ENCODE measurements at places on chromosomes 12 and 14.
A peak's percentile ranks its signal among the peaks of the same experiment; 100 is the strongest.

GRCh38 chr14:24475261-24475660, 32.7 kb upstream of the SDR39U1 start:
- DNase-seq, result no peak

GRCh38 chr14:56561606-56562005, 18.0 kb upstream of the TMEM260 start:
- DNase-seq, result no peak

DNA sequence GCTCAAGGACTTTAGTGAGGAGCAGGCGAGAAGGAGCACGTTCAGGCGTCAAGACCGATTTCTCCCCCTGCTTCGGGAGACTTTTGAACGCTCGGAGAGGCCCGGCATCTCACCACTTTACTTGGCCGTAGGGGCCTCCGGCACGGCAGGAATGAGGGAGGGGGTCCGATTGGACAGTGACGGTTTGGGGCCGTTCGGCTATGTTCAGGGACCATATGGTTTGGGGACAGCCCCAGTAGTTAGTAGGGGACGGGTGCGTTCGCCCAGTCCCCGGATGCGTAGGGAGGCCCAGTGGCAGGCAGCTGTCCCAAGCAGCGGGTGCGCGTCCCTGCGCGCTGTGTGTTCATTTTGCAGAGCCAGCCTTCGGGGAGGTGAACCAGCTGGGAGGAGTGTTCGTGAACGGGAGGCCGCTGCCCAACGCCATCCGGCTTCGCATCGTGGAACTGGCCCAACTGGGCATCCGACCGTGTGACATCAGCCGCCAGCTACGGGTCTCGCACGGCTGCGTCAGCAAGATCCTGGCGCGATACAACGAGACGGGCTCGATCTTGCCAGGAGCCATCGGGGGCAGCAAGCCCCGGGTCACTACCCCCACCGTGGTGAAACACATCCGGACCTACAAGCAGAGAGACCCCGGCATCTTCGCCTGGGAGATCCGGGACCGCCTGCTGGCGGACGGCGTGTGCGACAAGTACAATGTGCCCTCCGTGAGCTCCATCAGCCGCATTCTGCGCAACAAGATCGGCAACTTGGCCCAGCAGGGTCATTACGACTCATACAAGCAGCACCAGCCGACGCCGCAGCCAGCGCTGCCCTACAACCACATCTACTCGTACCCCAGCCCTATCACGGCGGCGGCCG, 1.1 kb downstream of the PAX9 start:
- DNase-seq, result no peak

GRCh38 chr12:116381240-116381743, 103.8 kb upstream of the MED13L start:
- DNase-seq, result no peak

GRCh38 chr12:46557539-46558373, 185.2 kb upstream of the SLC38A2 start:
- no peak for DNase-seq

- no peak for DNase-seq
These were observed 41.2 kb upstream of the FKBP4 start for GRCh38 chr12:2753536-2753935.

- DNase-seq, result peak; percentile 94
These were observed 2.0 kb upstream of the GAPDH start for GRCh38 chr12:6532051-6532926.

DNA sequence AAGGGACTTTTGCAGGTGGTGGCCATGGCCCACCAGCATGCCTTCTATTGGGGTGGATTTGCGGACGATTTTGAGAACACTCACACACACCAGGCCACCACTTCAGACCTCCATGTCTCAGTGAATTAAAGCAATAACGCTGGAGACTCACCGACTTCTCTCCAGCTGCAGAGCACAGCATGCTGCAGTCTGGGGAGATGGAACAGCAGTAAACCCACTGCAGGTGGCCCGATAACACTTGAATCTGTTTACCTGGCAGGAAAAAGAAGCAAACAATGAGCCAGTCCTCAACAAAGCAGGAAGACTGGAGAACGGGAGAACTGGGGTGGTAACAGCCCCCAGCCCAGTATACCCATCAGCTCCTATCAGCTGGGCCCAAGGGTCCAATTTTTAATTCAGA, 21.6 kb downstream of the RFC5 start:
- no peak for DNase-seq

GRCh38 chr14:56112781-56113180, 5.4 kb upstream of the PELI2 start:
- no peak for DNase-seq

- no peak for DNase-seq
These were observed 47.4 kb downstream of the DYRK2 start for GRCh38 chr12:67695974-67696373.

DNA sequence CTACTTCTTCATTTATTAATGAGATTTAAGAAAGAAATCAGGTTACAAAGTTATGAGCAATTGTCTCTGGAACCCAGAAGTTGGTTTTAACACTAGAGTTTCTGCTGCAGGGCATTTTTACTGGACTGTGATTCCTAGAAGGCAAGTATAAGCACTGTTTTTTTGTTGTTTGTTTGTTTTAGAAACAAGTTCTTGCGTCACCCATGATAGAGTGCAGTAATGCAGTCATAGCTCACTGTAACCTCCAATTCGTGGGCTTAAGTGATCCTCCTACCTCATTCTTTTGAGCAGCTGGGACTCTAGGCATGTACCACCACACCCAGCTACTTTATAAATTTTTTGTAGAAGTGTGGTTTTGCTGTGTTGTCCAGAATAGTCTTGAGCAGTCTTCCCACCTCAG, 25.6 kb downstream of the RAP1B start:
- no peak for DNase-seq

DNA sequence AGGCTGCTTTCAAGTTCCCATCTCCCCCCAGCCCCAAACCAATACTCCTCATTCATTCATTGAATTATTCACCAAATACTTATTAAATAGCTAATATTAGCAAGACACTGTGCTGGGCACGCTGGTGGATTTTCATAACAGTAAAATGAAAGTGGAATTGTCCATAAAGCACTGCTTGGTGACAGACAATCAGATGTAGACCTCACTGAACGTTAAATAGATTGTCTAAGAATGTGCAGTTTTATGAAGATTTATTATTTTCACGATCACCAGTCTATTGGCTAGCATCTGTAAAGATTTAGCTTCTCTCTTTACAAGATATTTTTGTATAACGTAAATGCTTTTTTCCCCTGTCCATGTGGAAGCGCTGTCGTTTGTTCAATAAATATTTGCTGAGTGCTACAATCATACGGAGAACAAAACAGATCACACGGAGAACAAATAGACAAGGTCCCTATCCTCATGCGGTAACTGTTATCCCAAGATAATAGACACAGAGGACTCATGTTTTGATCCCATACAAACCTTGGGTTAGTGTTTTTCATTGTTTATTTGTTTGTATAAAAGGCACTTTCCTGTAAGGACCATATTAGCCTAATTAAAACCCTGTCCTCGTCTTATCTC, 397.6 kb downstream of the BCAT1 start:
- DNase-seq, result no peak

DNA sequence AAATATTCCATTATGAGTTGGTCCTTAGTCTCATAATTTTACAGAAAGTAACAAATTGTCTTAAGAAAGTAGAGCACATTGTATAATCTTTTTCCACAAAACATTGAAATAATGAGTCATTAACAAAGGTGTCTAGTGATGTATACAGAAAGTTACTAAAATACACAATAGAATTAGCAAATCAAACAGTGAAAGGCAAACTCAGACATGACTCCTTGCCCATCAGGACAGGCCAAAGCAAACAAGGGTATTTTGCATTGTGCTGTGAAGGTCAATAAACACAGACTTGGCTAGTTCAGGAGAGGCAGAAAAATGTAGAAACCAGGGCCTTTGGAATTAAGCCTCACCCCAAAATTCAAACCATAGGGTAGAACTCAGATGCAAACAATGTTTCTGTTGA, 37.3 kb downstream of the SIX4 start:
- no peak for DNase-seq

DNA sequence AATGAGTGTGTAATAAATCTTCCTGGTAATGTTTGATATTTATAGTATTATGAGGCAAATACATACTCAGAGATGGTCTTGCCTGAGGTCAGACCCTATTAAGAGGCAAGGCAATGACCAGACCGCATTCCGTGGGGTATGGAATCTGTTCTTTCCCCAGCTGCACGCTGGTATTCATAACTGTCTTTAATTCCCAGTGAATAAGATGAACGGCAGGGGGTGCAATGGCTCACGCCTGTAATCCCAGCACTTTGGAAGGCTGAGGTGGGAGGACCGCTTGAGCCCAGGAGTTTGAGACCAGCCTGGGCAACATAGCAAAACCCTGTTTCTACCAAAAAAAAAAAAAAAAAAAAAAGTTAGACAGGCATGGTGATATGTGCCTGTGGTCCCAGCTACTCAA, 44.6 kb downstream of the ERO1A start:
- no peak for DNase-seq

DNA sequence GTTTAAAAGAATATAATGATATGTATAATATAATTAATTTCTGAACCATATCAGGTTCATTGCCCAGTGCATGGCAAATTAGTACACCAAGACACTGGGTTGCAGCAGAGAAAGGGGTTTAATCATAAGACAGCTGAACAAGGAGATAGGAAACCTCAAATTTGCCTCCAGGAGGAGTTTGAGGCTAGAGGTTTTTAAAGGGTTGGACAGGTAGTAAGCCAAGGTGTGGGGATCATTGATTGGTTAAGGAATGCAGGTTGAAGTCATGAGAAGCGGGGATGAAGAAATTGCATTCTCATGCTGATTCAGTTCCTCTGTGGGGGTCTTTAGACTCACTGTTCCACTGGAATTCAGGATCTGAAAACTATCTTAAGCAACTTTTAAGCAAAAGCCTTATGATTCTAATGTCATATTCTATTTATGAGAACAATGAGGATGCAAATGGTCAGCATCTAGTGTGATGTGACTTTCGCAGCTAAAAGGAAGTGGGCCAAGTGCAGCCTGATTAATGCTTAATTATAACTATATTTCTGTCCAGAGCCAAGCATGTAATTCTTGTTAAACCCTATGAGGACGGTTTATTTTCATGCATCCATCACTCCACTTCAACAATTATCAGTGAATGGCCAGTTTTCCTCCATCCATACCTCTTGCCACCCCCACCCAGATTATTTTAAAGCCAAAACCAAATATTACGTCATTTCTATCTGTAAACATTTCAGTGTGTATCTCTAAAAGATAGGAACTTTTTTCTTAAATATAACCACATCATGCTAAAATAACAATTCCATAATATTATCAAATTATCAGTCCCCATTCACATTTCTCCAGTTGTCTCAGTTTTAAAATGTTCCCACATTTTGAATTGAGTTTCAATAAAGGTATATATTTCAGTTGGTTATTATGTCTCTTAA, 14.9 kb downstream of the RNF212B start:
- no peak for DNase-seq

- DNase-seq, result no peak
These were observed 52.2 kb downstream of the FAM186A start for GRCh38 chr12:50344245-50344644.

- peak; percentile 14 for DNase-seq
These were observed 422.3 kb downstream of the VRK1 start for GRCh38 chr14:97219431-97220017.

All from activated naive CD4-positive, alpha-beta T cell treated with anti-CD3 and anti-CD28 coated beads for 36 hours (primary cell).